Colonic mucosa (tissue), 4 donors: ENCODE measurements at places on chromosomes 12 and 14. TPM values are rescaled to one million over a fixed set of nuclear protein-coding genes. Genes with fewer than 3 reads are reported as not detected.

Gene EPYC
- not detected for total RNA-seq

Gene ADGRD1
- 3.6 TPM for total RNA-seq

Gene KLRC4
- 0.47 TPM for total RNA-seq

Gene RTL1
- total RNA-seq = not detected

Gene KCNK10
- total RNA-seq = 0.74 TPM

Gene MUCL1
- not detected for total RNA-seq

Gene ARMH4
- total RNA-seq = 2.8 TPM

GRCh38 chr12:96327346-96327745 is 72.9 kb downstream of the CDK17 start:
- no peaks in the 10 kb centered on the region for H3K4me1 ChIP-seq
- H3K27ac ChIP-seq = no peak overlapping the region
- no peak for DNase-seq
- H3K4me3 ChIP-seq = no peak overlapping the region
- no peaks in the 10 kb centered on the region for H3K36me3 ChIP-seq

- H3K4me1 ChIP-seq = no peaks in the 10 kb centered on the region
- no peak overlapping the region for H3K4me3 ChIP-seq
- no peak overlapping the region for H3K27ac ChIP-seq
- H3K36me3 ChIP-seq = no peaks in the 10 kb centered on the region
Measured at GRCh38 chr12:10207136-10207535, 5.5 kb upstream of the GABARAPL1 start.

DNA sequence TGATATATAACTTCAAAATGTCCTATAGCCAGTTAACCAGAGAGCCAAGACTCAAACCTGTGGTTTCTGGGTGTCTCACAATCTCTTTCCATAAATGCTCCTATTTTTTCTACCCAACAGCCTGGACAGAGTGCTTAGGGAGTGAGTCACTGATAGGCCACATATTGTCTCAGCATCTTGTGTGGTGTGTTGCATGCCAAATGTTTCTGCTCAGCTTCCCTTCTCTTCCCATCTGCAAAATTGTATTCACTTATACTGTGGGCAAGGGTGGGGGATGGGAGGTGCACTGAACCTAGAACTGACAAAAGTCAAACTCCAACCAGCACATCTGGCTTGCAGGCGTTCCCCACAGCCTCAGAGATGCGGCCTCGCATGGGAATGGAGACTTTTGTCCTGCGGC is 123.3 kb downstream of the KCNA5 start:
- H3K27me3 ChIP-seq = no peaks in the 10 kb centered on the region
- no peak for DNase-seq
- H3K36me3 ChIP-seq = no peaks in the 10 kb centered on the region
- H3K4me3 ChIP-seq = no peak overlapping the region
- no peak overlapping the region for H3K27ac ChIP-seq
- no peaks in the 10 kb centered on the region for H3K4me1 ChIP-seq

GRCh38 chr12:45933504-45933903 is 56.9 kb downstream of the SCAF11 start:
- no peak overlapping the region for H3K27ac ChIP-seq
- H3K36me3 ChIP-seq = peaks cover 10% of the 10 kb centered on the region
- no peak overlapping the region for H3K4me3 ChIP-seq
- no peaks in the 10 kb centered on the region for H3K4me1 ChIP-seq
- no peaks in the 10 kb centered on the region for H3K27me3 ChIP-seq
- no peak for DNase-seq

GRCh38 chr12:90281154-90281868 is 572.7 kb upstream of the ATP2B1 start:
- H3K36me3 ChIP-seq = no peaks in the 10 kb centered on the region
- no peak for DNase-seq
- no peaks in the 10 kb centered on the region for H3K27me3 ChIP-seq
- no peak overlapping the region for H3K4me3 ChIP-seq

DNA sequence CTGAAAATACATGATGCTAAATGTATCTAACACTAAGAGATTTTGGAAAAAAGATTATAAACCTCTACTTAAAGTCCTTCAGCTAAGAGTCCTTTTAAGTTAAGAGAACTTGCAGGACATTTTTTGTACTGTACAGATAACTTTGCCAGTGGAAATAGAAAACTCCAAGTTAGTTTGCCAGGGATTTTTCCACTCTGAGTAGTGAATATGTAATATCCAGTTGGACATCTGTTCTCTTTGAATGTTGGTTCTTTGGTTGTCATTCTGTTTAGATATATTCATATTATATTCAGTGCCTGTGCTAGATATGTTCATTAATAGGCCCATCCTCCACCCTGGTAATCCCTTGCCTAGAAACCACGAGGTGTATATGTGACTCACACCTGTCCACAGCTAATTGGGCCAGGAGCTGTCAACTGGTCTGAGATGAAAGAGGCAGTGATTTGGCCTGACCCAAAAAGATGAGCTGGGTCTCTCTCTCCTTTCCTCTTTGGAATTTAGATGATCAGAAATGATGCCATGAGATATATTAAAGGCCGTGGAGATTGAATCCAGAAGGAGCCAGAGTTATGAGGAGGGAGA is 261.0 kb upstream of the LRIG3 start:
- no peak overlapping the region for H3K27ac ChIP-seq
- no peak overlapping the region for H3K4me3 ChIP-seq
- H3K36me3 ChIP-seq = no peaks in the 10 kb centered on the region

- H3K4me1 ChIP-seq = no peaks in the 10 kb centered on the region
- H3K36me3 ChIP-seq = no peaks in the 10 kb centered on the region
- H3K27ac ChIP-seq = no peak overlapping the region
- no peaks in the 10 kb centered on the region for H3K27me3 ChIP-seq
Measured at GRCh38 chr14:27267876-27268275, 670.0 kb upstream of the NOVA1 start.

GRCh38 chr14:53462931-53463778 is 310.0 kb upstream of the DDHD1 start:
- H3K36me3 ChIP-seq = no peaks in the 10 kb centered on the region
- H3K4me1 ChIP-seq = no peaks in the 10 kb centered on the region
- H3K4me3 ChIP-seq = no peak overlapping the region
- no peak overlapping the region for H3K27ac ChIP-seq
- H3K27me3 ChIP-seq = no peaks in the 10 kb centered on the region

DNA sequence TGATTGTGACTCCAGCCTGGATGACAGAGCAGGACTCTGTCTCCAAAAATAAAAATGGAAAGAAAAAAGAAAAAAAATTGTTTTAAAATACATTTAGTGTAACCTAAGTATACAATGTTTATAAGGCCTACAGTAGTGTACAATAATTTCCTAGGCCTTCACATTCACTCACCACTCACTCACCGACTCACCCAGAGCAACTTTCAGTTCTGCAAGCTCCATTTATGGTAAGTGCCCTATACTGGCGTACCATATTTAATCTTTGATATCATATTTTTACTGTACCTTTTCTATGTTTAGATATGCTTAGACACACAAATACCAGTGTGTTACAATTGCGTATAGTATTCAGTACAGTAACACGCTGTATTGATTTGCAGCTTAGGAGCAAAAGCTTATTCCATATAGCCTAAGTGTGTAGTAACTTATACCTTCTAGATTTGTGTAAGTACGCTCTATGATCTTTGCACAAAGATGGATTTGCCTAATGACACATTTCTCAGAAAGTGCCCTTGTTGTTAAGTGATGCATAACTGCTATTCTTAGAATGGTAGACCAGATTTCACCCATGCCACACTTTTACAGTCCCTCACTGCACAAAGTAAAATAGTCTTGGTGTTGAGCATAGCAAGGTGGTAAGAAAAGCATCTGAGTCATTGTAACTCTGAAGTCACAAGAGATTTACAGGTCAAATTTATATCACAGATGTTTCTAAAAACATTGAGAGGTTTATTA is 151.9 kb downstream of the LRRK2 start:
- no peaks in the 10 kb centered on the region for H3K27me3 ChIP-seq
- H3K27ac ChIP-seq = no peak overlapping the region

DNA sequence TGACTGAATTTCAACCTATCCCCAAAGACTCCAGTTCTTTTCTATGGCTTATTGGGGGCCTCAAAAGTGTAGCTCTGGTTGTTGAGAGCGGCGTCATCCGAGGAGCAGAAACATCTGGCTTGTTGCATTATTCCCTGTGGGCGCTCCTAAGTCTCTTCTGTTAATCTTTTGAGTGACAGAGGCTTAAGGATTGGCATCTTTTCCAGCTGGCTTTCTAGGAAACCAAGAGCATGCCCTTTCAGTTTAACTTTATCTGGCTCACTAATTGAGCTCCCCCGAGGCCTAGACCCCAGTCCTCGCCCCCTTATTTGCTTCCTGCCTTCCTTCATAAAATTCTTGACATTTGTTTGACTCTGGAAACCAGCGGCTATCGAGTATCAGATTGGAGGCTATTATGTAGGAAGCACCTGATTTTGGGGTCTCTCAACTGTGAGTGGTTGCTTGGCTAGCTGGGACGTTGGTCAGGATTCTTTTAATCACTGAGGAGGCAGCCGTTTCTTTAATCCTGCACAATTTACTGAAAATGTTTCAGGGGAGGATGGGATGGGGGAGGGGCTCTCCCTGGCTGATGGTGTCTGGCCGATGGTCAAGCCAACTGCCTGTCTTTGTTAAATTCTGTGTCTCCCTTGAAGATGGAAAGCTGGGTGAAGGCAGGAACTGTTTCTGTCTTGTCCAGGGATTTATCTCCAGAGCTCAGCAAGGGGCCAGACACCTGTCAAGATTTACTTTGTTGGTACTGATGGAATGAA is 3.1 kb downstream of the SMOC1 start:
- no peaks in the 10 kb centered on the region for H3K36me3 ChIP-seq
- H3K4me1 ChIP-seq = no peaks in the 10 kb centered on the region
- H3K27ac ChIP-seq = no peak overlapping the region
- no peak overlapping the region for H3K4me3 ChIP-seq

DNA sequence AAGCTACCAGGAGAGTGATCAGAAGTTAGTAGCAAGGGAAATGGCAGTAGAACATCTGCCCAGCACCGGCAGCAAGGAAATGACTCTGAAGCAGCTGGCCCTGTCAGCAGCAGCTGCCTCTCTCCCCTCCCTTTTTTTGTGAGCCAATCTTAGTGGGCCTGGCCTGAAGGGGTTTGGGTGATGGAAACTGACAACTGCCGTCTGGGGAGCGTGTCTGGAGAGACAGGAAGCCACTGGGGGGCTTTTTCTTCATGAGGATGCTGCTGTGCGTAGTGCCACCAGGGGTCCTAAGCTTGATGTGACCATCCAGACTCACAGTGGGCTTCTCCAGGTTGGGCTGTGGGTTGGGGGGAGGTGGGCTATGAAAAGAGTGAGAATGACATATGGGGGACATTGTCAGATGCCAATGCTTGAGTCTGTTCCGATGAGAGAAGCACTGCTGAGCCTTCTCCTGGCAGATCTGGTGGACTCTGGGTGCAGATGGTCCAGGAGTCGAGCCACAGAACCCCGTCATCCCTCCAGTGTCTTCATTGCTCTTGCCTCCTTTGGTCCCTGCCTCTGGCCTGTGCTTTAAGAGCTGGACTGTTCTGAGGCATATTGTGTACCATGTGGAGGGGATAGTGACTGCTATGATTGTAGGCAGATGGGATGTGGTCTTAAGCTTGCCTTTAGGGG is 87.6 kb upstream of the HIF1A start:
- DNase-seq = no peak
- H3K27ac ChIP-seq = no peak overlapping the region
- H3K27me3 ChIP-seq = no peaks in the 10 kb centered on the region
- no peaks in the 10 kb centered on the region for H3K36me3 ChIP-seq
- H3K4me3 ChIP-seq = no peak overlapping the region

DNA sequence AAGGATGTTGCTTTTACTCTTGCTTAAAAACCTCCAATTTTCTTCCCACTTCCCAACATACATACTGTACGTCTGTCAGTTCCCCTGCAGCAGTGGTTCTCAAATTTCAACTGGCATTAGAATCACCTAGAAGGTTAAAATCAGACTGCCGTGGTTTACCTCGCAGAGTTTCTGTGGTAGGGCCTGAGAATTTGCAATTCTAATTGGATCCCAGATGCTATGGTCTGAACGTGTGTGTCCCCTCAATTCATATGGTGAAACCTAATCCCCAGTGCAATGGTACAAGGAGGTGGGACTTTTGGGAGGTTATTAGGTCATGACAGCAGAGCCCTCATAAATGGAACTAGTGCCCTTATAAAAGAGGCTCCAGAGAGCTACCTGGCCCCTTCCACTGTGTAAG is 226.9 kb downstream of the CRADD start:
- no peak overlapping the region for H3K4me3 ChIP-seq
- no peak for DNase-seq
- peaks cover 3% of the 10 kb centered on the region for H3K4me1 ChIP-seq
- H3K27me3 ChIP-seq = no peaks in the 10 kb centered on the region
- H3K36me3 ChIP-seq = no peaks in the 10 kb centered on the region

- peaks cover 5% of the 10 kb centered on the region for H3K4me1 ChIP-seq
- H3K36me3 ChIP-seq = no peaks in the 10 kb centered on the region
- peak; percentile 93 for DNase-seq
- H3K27ac ChIP-seq = peak overlapping the region; percentile 76
- H3K4me3 ChIP-seq = peak overlapping the region; percentile 0
Measured at GRCh38 chr14:73462048-73462715, 3.8 kb upstream of the NUMB start.

DNA sequence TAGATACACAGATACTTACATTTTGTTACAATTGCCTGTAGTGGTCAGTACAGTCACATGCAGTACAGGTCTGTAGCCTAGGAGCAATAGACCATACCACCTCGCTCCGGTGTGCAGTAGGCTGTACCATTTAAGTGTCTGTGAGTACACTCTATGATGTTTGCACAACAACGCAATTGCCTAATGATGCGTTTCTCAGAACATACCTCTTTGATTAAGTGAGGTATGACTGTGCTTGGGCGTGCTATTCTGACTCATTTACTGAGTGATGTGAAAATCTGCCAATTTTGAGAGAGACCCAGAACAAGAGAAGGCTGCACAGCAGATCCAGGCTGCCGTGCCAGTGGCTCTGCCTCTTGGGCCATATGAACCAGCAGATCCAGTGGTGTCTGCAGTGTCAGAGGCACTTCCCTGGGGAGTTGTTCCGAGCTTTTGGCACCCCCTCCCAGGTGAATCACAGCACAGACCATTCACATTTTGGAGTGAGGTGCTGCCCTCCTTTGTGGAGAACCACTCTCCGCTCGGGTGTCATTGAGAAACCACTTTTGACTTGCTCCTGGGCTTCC is 20.4 kb downstream of the DLK1 start:
- no peaks in the 10 kb centered on the region for H3K4me1 ChIP-seq
- H3K27me3 ChIP-seq = no peaks in the 10 kb centered on the region
- H3K36me3 ChIP-seq = no peaks in the 10 kb centered on the region
- no peak for DNase-seq
- no peak overlapping the region for H3K27ac ChIP-seq

DNA sequence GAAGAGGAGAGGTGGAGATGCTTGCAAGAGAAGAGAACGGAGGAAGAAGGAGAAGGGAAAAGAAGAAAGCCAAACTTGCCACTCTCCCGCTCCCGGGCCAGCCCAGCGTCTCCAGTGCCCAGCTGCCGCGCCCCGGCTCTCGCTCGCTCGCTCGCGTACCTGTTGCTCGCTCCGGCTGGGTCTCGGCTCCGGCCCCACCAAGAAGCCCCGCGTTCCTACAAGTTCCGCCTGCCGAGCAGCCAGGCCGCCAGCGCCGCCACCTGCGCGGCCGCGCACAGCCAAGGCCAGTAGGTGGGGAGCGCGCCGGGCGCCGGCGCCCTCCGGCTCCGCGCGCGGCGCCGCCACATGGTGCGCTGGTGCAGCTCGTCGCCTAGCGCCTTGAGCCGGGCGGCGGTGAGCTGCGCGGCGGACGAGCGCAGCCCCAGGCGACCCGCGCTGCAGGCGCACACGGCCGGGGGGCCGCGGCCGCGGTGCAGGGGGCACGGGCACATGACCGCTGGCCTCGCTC is 370 bp downstream of the HRK start:
- H3K27me3 ChIP-seq = peaks cover 52% of the 10 kb centered on the region
- peak; percentile 38 for DNase-seq
- H3K27ac ChIP-seq = no peak overlapping the region
- H3K4me3 ChIP-seq = peak overlapping the region; percentile 13
- peaks cover 12% of the 10 kb centered on the region for H3K4me1 ChIP-seq

- no peak for DNase-seq
- H3K36me3 ChIP-seq = no peaks in the 10 kb centered on the region
- H3K27me3 ChIP-seq = no peaks in the 10 kb centered on the region
- H3K4me1 ChIP-seq = no peaks in the 10 kb centered on the region
Measured at GRCh38 chr14:95538801-95539509, 4.1 kb downstream of the GLRX5 start.
